Adipocyte (in vitro differentiated cells): ENCODE measurements at places on chromosomes 1 and 21.

DNA sequence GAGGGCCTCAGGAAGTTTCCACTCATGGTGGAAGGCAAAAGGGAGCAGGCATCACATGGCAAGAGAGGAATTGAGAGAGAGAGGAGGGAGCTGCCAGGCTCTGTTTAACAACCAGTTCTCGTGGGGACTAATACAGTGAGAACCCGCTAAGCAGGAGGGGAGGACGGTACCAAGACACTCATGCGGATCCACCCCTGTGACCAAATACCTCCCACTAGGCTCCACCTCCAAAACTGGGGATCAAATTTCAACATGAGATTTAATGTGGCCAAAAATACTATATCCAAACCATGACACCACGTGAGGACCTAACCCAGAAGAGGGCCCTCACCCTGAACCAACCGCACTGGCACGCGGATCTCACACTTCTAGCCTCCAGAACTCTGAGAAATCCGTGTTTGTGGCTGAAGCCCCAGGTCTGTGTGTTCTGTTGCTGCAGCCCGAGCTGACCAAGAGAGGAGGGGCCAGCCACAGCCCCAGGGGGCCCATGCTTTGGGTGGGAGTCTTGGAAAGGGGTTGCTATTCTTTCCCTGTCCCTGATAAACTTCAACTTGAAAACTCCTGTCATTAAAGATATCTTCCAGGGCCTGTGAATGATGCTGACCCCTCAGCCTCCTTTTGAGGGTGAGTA is 32.0 kb downstream of the TRIM67 start:
- DNase-seq, result no peak

DNA sequence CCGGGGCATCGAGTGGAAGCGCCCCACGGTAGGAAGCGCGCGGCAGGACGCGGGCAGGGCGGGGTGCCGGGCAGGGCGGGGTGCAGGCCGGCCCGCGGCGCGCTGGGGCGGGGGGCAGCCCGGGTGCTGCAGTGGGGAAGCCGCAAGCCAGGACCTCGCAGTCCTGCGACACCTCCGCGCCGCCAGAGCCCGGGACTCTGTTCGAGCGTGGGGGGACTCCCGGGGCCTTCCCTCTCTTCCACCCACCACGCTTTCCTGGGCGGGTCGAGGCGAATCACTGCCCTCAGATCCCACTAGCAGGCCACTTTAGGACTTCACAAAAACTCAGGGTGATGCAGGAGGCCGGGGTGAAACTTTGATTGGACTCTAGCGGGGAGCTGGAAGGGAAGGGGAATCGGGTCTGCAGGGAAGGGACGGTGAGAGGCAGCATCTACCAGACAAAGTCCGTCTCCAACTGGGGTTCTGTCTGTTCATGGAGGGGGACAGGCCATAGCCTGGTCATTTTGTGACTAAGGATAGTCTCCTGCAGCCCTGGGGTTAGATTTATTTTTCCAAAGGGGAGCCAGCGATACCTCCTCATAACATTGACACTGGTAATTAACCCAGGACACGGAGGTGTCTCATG is 623 bp downstream of the CAPN2 start:
- peak; percentile 59 for DNase-seq

DNA sequence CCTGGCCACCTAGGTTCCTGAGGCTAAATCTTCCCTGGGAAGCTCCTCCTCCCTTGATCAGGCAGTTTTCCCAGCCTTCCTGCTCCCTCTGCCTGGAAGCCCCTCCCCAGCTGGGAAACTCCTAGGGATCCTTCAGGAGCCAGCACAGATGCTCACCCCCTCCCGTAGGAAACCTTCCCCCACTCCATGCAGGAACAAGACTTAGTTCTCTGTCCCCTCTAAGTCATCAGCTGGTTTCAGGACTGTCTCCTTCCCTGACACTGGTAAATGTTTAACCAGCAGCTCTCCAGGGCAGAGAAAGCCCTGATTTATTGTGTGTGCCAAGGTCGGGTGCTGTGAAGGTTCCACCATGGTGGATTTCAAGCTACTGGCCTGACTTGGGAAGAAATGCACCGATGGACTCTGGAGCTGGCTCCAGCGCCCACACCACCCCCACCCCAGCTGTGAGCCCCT is 25.0 kb downstream of the TTC39A start:
- DNase-seq, result no peak

- no peak for DNase-seq
Measured at GRCh38 chr1:201366696-201367095, 10.8 kb downstream of the TNNT2 start.

GRCh38 chr1:206050655-206051235 is 2.2 kb upstream of the RHEX start:
- DNase-seq, result no peak

DNA sequence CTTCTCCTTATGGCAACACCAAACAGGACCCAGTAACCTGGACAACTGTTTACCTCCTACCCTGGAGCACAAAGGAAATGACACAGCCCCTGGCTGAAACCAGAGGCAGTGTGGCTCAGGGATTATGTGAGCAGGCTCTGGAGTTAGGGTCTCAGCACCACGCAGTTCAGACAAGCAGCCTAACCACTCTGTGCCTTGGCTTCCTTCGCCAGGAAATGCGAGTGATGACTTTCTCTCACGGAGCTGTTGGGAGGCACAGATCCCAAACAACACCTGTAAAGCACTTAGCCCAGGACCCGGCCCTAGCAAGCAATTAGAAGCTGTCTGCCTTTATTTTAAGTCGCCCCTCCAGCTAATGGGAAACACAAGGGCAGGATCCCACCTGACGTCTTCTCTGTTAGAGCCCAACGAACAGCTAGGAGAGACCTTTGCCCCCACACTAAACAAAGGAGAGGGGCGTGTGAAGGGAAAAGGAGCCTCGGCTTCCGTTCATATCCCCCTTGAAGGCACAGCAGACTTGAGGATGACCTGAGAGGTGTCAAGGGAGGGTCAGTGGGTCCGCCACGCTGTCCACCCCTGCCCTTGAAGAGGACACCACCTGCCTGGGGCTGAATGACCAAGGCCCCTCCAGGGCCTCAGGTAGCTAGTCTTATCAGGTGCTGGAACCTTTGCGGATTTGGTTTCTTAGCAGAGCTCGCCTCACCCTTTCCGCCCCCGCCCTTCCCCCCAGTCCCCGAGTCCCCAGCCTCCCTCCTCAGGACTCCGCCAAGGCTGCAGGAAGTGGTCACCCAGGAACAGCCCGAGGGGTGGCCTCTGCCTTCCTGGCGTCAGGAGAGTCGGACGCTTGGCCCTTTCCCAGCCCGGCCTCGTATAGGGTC is 860 bp downstream of the TMEM63A start:
- DNase-seq, result peak; percentile 56

GRCh38 chr1:52662645-52663313 is 29.8 kb downstream of the SHISAL2A start:
- peak; percentile 77 for DNase-seq

DNA sequence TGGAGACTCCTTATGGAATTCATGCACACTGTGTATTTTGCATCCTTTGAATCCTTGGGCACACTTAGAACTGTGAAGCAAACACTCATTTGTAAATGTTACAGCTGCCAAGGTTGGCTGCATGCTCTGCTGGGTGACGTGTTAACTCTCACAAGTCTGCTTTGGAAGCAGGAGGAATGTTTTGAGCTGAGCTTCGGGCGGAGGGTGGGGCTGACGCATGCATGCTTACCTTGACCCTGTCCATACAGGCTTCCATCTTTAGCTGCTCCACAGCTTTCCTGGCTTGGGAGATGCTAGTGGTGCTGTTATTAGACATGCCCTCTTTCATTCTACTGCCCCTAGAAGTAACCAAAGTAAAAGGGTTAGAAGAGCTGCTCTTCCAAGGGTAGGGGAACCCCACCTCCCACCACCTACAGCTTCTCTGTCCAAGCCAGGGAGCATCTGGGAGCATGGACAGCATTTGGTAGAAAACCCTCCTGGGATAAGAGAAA is 66.0 kb downstream of the GNG4 start:
- DNase-seq, result no peak

DNA sequence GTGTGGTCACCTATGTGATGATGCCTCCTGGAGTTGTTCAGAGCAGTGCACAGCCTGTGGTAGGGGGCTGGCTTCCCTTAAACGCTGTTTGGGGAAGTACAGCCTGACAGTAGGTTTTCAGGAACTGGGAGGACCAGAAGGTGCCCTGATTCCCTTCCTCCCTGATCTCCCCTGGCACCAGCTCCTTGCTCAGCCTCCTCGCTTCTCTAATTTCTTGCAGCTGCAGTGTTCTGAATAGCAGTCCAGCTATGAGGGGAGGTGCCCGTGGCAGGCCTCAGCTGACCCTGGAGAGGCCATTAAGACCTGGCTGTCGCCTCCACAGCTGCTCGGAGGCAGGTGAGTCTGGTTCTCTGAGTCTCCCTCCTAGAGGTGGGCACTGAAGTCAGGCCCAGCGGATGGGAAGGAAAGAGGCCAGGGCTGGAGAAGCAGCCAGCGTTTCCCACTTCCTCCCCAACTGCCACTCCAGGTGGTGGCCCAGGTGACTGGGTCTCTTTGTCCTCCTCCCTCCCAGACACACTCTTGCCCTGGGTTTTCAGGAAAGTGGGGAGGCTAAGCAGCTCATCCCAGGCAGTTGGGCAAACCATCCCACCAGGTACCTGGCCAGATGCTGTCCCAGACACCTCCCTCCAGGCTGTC is 52.0 kb upstream of the RPL11 start:
- no peak for DNase-seq

- DNase-seq, result no peak
Measured at GRCh38 chr1:159988006-159988405, 34.0 kb upstream of the SLAMF9 start.

- no peak for DNase-seq
Measured at GRCh38 chr21:31045841-31046240, 7.6 kb upstream of the KRTAP19-8 start.

DNA sequence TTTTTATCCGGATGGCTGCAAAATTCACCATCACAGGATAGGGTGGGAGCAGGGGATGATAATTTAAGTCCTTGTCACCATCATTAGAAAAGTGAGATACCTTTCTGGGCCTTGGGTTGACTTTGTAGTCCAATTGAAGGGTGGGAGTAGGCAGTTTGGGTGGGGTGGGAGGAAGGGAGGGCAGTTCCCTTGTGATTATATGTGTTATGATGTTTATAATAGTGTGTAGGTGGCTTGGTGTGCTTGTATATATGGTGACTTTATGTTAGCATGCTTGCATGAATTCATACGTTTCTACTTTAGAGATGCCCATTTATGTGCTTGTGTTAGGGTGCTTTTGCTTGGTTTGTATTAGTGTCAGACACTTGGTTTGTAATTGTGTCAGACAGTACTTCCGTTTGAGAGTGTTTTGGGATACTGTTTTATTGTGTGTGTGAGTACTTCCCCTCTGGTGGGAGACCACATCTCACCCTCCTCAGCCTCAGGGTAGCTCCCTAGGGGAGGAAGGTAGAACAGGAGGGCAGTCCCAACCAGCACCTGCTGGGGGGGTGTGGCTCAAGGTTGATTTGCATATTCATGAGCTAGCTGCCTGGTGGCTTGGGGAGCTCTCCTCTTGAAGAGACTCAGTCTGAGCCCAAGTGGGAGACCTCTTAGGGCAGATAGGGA is 6.3 kb upstream of the POU3F1 start:
- no peak for DNase-seq

GRCh38 chr21:15436031-15436430 is 293.8 kb upstream of the USP25 start:
- DNase-seq, result no peak

GRCh38 chr1:161158316-161159010 is 837 bp upstream of the USP21 start:
- no peak for DNase-seq

DNA sequence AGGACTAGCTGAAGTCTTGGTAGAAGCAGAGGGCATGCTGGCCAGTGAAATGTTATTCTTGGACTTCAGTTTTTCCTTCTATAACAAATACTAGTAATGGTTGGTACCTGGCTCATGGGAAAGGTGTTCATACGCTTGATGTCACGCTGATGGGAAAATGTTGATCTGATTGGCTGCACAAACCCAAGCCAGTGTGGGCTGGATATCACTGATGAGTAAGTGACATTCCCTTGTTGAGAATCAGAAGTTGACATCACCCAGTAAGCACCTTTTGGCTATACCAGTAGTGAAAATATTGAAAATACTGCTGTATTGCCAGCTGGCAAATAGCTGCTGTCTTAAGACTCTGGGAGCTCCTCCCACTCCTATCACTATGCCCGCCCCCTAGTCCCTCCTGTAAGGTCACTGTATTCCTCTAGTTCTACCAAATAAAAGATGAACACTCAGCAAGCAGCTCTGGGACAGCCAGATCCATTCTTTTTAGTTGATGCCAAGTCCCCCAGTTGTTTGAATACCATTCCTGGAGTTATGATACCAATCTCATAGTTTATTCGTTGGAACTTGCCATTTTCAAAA is 168.2 kb downstream of the GRIK1 start:
- DNase-seq, result no peak

DNA sequence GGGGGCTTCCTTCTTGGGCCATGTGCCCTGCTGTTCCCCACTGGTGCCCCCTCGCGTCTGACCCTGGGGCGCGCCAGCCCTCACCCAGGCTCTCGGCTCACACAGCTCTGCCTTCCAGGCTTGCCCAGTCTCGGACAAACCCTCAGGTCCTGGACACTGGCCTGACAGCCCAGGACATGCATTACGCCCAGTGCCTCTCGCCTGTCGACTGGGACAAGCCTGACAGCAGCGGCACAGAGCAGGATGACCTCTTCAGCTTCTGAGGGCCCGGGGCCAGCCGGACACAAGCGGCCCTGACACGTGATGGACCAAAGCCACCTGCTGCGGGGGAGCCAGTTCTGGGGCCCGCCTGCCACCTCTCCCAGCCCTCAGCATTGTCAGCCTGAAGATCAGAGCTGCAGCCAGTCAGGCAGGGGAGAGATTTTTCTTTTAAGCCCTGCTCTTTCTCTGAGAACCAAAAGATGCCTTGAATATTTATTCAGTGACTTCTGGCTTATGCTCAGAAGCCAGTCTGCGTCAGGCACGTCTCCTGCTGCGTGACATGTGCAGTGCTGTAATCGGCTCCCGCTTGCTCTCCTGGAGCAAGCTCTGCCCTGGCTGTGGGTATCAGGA is 23.4 kb downstream of the LDLRAP1 start:
- peak; percentile 48 for DNase-seq

DNA sequence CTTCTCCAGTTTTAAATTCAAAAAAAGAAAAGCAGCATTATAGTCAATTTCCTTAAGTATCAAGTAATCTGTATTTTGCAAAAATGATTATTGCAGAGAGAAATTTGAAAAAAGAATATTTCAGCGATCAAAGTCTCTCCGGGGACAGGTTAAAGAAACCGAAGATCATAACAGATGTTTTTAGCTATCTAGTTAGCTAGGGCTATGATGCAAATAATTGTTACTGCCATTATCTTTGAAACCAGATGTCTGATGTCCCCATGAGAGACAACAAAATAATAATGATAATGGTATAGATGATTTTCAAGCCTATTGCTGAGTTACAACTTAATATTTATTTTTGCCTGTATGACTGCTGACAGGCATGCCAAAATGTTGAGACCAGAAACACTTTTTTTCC is 1326.0 kb downstream of the PLA2G4A start:
- no peak for DNase-seq

DNA sequence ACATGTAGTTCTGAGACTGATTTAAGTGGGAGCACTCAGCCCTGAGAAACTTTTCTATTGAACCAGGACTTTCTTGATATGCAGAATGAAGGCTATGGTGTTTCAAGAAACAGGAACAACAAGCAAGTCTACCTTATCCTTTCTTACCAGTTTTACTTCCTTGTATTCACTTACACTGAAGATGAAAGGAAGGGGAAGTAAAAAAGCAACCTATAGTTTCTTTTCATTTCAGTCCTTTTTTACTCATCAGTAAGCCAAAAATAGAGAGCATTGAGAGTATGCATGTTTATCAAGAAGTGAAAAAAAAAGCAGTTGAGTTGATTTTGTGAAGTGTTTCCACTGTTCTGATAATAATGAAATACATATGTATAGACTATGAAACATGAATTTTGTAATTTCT is 1010.3 kb downstream of the AMY1C start:
- no peak for DNase-seq
